ENCODE measurements at places on chromosomes 4 and X.

DNA sequence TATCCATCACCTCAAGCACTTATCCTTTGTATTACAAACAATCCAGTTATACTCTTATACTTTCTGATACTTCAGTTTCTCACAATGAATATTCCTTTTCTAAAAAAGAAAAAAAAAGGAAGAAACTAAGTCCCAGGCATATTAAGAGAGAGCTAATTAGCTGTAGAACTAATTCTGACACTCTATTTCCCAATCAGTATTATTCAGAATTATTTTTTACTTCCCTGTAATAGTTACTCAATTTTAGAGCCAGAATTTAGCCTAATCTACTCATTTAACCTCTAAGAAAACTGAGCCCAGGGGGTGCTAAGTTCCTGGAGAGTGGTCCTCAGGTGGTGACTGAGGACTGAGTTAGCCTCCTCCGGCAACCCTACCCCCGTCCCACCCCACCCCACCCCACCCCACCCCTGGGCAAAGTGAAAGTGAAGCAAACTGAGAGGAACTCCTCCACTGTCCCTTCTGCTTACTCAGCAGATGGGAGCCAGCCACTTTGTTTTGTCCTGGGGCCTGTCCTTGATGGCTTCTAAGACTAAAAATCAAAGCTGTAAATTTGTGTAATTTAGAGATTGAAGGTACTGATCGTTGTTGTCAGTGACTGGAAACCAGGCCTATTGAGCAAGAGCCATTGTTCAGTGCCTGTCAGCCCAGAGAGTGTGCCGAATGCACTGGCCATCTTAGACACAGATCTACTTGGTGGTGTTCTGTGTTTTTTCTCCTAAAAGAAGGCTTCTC lies 162.1 kb downstream of the CBR4 start:
- no peak for DNase-seq

DNA sequence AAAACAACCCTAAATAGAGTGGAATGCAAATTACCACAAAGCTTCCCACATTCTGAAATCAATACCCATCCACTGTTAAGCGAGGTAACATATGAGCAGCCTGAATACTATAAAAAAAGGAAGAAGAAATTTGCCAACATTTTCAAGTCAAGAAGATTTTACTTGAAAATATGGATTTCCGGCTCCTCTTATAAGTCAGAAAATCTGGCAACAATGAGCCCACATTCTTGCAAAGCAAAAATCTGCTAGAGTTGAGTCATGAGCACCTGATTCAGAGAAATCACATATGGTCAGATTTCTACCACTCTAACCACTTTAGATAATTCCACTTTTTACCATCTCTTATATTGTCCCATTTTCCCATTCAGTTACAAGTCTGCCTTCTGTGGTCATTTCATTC lies 395.7 kb downstream of the DTHD1 start:
- no peak for DNase-seq

GRCh38 chrX:121333942-121334341 lies 286.5 kb downstream of the GLUD2 start:
- no peak for DNase-seq

DNA sequence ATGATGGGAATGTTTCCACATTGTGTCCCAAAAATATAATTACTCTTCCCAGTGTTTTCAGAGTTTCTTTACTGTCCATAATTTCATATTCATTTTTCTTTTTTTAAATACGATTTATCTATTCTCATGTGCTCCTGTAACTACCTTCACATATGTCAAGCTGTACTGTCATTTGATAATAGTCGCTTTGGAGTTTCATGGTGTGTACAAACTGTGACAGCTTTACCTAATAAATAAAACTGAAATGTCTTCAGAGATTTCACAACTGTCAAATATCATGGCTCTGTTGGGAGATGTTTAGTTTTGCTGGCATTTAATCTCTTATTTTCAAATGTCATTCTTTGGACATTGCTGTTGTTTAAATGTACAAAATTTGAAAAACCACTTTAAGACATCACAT lies 450.2 kb downstream of the TLL1 start:
- DNase-seq: no peak

DNA sequence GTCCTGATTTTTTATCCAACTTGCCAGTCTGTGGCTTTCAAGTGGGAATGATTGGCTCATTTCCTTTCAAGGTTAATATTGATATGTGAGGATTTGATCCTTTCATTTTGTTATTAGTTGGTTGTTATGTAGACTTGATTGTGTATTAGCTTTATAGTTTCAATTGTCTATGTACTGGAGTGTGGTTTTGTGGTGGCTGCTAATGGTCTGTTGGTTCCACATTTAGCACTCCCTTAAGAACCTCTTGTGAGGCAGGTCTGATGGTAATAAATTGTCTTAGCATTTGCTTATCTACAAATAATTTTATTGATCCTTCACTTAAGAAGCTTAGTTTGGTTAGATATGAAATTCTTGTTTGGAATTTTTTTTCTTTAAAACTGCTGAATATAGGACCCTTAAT lies 190.6 kb downstream of the CPXCR1 start:
- DNase-seq: no peak

DNA sequence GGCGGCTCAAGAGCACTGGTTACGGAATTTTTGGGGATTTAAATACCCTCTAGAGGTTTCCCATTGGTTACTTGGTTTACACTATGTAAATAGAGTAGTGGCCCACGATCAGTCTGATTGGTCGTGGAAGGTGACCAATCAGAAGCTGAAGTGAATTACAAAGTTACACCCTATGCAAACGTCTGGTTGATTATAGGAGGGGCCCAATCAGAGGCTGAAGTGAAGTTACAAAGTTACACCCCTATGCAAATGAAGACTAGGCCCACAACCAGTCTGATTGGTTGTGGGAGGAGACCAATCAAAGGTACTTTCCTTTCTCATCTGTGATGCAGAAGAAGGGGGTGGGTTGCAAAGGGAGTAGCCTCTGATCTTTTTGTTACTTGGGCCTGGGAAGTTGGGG lies 45.1 kb upstream of the HSD17B10 start:
- peak; percentile 90 for DNase-seq

All from NCI-H226 (cell line).